ENCODE measurements at places on chromosomes 2 and 18.
A peak's percentile ranks its signal among the peaks of the same experiment; 100 is the strongest.

GRCh38 chr2:189530965-189531637 is 49.5 kb downstream of the SLC40A1 start:
- no peak for DNase-seq

- no peak for DNase-seq
Measured at GRCh38 chr2:205745661-205746419, 63.5 kb downstream of the NRP2 start.

DNA sequence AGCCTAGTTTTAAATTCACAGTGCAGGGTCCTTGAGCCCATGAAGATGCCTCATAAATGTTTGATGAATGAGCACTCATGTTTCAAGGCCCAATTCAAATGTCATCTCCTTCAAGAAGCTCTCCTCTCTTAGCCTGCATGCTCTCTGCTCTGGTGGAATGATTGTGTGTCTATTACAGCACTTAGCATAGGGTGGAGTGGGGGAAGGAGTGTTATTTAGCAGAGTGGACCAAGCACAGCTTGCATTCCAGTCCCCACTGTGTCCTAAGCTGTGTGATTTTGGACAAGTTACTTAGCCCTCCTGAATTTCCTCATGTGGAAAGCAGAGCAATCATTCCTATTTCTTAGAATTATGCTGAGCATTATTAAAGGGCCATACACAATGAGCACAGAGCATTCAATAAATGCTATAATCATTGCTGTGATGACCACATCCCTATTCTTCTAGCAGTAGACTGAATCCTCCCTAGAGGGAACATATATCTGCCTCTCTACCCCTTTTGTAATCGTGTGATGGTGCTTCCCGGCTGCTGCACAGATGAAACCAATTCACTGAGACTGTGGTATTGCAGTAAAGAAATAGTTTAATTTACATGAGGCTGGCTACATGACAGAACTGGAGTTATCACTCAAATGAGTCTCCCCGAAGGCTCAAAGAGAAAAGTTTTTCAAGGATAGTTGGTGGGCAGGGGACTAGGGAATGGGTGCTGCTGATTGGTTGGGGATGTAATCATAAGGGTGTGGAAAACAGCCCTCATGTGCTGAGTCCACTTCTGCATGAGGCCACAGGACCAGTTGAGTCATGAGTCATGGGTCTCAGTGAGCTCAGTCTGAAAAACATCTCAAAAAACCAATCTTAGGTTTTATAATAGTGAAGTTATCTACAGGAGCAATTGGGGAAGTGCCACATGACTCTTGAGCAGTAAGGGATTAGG is 173.4 kb upstream of the NDUFV2 start:
- DNase-seq: no peak

DNA sequence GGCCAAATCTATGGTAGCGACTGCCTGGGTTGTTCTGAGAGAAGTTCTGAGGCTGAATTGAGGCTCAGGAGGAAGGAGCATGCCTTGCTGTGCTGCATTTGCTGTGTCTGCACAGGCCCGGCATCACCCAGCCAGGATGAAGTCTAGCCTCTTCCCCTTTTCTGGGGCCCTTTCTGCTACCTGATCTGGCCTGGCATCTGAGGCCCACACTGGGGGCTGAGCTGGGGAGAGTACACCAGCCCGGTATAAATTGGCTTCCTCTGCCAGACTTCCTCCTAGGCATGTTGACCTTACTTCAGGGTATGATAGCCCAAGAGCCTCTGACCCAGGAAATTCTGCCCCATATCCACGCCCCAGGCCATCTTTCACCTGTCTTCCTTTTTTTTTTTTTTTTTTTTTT is 30.0 kb downstream of the MRPL35 start:
- peak; percentile 63 for DNase-seq

DNA sequence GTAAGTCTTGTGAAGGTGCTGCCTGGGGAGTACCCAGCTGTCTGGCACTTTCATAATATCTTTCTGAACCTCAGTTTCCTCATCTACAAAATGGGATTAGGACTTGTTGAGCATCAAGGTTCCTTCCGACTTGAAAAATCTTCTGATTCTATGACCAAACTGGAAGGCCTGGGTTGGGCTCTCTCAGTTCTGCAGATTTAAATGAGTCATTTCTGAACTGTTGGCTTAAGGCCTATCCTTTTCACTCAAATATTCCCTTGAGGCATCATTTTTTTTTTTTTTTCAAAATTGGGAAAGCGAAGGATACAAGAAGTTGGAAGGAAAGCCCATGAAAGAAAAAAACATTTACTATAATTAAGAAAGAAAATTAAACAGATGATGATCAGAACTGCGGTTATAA is 40.8 kb upstream of the CYP1B1 start:
- DNase-seq: no peak

DNA sequence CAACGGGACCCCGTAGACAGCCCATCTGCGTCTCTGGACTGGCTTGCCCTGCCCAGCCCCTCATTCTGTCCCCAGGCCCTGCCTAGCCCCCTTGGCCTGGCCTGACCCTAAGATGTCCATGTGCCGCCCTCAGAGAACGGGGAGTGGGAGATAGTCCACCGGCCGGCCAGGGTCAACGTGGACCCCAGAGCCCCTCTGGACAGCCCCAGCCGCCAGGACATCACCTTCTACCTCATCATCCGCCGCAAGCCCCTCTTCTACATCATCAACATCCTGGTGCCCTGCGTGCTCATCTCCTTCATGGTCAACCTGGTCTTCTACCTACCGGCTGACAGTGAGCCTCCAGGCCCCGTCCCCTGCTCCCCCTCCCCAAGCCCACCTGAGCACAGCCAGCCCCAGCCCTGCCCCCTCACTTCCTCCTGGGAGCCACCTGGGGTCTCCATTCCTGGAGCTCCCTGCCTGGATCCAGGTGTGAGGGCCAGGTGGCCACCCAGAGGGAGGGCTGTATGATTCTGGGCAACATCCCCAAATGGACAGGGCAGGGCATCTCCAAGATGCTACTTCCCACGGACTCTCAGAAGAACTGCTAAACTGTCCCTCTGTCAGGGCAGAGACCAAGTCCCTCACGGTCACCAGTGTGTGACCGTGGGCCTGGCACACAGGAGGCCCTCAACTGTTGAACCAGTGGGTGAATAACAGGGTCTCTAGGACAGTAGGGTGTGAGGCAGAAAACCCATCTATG is 4.0 kb downstream of the CHRND start:
- DNase-seq: no peak

DNA sequence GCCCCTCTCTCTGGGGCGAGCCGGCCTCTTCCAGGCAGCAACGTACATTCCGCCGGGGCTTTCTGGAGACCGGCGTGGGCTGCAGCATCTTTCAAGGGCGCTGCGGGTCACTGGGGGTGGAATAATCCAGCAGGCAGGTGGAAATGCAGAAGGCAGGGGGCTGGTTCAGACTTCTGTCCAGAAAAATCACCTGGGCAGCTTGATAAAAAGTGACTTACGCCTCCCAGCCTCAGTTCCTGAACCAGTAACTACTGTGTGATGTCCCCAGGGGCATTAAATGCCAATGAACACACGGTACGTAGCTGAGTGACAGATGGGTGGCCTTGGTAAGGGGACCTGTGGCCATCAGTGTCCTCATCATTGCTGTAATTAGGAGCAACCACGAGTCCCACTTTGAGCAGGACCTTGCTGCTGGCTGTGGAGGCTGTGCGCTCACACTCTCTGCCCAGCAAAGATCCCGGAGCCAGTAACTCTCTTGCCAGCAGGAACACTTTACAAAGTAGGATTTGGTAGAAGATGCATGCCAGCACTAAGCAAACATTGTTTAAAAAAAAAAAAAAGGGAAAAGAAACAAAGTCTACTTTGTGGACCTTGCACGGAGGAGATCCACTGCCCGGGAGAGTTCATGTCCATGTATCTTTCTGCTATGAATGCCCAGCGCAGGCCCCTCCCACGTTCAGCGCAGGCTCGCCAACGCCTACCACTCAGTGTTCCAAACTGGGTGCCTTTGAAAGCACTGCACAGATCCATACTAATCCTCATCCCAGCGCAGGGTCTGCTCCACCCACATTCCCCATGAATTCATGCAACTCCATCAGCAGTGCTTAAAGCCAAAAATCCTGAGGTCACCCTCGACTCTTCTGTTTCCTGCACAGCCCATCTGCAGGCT is 177.3 kb downstream of the HDAC4 start:
- no peak for DNase-seq

DNA sequence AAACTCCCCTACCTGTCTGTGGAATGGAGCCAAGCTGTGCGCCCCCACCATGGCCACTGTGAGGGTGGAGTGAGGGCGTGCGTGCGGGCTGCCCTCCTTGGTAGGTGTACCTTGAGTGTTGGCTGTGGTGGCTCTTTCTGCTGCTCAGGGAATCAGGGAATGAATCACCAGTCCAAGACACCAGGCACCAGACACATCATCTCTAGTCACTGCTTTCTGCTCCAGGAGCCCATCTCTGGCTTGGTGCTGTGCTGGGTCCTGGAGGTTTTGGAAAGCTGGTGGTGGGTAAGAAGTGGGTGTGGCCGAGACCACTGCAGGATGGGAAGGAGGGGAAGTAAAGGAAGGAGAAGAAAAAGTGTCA is 209.9 kb downstream of the SEPTIN10 start:
- DNase-seq: no peak

DNA sequence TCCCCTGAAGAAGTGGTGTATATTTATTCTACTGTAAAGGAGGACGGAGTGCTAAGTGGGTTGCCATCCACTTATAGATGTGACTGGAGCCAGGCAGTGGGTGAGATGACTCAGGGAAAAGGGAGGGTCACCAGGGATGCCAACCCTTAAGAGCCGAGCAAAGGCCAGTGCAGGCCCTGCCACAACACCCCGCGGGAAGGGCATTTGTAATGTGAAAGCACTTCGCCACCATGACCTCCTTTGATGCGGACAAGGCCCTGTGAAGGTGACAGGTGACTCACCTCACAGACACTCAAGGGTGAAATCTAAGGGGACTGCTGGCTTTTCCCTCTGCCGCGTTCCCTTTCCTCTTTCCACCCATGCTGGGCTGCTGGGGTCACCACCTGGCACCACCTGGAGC is 50.2 kb upstream of the MRPL33 start:
- DNase-seq: no peak

GRCh38 chr2:234422981-234423431 is 73.9 kb downstream of the ARL4C start:
- DNase-seq: no peak

- DNase-seq: no peak
Measured at GRCh38 chr18:73660931-73661856, 486.4 kb downstream of the FBXO15 start.

GRCh38 chr2:79272616-79273015 is 113.1 kb upstream of the REG3A start:
- no peak for DNase-seq

- no peak for DNase-seq
Measured at GRCh38 chr18:3466872-3467271, 16.9 kb downstream of the TGIF1 start.

GRCh38 chr18:5064841-5065370 is 132.2 kb downstream of the AKAIN1 start:
- DNase-seq: no peak

DNA sequence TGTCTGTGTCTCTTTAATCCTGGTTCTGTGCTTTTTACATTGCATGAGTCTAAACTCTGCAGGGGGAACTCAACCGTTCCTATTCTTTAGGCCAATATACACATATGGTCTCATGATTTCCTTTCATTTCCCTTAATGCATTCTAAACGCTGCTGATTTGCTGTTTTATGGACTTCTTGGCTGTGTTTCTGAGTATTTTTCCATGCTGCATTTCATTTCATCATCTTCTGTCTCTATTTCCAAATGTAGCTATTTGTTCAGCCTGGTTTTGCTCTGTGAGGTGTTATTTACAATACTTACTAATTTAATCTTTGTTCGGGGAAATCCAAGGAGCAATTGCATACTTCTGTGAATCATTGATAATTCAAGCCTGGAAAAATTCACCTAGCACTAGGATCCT is 897.2 kb downstream of the TSN start:
- DNase-seq: no peak

GRCh38 chr2:230956827-230957755 is 32.0 kb upstream of the GPR55 start:
- DNase-seq: peak; percentile 71

DNA sequence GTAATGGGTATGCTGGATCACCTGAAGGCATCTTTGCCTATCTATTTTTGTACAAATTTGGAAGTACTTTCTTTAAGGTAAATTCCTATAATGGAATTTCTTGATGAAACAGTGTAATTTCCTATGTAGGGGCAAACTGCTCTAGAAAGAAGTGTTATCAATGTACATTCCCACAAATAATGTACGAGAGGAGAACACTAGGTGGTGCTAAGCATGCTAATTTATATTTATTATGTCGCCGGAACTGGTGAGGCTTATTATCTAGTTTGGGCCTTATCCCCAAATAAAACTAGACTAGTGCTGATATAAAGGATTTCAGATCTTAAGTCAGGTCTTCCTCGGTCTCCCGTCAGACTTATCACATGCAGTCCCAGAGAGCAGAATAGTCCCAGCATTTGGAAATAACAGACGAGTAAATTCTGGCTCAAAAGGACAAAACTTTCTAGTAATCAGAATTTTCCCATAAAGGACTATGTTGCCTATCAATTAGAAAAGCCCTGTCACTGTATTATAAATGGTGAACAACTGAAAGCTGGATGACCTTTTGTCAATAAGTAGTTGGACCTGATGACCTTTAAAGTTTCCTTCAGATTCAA is 86.9 kb upstream of the RBBP8 start:
- DNase-seq: peak; percentile 23

- no peak for DNase-seq
Measured at GRCh38 chr18:38693104-38693503, 1127.5 kb upstream of the CELF4 start.

- peak; percentile 85 for DNase-seq
Measured at GRCh38 chr2:128420776-128421175, 102.1 kb upstream of the HS6ST1 start.

DNA sequence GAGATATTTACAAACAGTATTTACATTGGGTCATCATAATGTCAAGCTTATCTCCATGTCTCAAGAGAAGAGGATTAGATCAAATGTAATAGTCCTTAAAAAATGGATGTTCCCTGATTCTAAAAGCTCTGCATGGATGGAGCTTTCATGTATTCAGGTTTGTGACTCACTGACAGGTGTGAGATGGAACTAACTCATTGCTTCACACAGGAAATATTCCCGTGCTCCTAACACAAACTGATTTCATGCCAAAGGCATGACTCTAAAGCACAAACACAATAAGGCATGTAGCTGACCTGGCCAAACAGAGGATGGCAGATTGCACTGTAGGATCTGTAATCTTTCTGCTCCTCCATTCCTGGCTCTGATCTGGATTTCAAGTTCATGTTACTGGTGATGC is 110.0 kb downstream of the ALK start:
- no peak for DNase-seq

- DNase-seq: no peak
Measured at GRCh38 chr2:30491225-30491624, 44.2 kb downstream of the LCLAT1 start.

DNA sequence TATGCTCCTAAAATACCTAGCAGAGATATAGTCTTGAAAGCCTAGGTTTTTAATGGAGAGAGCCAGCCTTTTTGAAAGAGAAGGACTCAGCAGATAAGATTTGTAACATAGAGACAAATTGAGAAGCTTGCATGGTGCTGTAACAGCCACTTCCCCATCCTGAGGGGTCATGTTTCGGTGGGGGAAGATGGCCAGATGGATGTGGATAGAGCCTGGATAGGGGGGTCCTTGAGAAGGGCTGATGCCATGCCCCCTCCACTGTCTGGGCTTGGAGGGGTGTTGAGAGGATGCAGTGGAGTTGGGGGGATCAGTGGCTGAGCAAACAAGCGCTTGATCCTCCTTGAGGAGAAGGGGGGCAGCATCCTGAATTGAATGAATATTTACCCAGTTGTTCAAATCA is 178.0 kb upstream of the HS6ST1 start:
- no peak for DNase-seq
